ENCODE measurements at places on chromosomes 11 and 22.

GRCh38 chr11:82995754-82996398, 75.8 kb downstream of the RAB30 start:
- DNase-seq, result no peak

DNA sequence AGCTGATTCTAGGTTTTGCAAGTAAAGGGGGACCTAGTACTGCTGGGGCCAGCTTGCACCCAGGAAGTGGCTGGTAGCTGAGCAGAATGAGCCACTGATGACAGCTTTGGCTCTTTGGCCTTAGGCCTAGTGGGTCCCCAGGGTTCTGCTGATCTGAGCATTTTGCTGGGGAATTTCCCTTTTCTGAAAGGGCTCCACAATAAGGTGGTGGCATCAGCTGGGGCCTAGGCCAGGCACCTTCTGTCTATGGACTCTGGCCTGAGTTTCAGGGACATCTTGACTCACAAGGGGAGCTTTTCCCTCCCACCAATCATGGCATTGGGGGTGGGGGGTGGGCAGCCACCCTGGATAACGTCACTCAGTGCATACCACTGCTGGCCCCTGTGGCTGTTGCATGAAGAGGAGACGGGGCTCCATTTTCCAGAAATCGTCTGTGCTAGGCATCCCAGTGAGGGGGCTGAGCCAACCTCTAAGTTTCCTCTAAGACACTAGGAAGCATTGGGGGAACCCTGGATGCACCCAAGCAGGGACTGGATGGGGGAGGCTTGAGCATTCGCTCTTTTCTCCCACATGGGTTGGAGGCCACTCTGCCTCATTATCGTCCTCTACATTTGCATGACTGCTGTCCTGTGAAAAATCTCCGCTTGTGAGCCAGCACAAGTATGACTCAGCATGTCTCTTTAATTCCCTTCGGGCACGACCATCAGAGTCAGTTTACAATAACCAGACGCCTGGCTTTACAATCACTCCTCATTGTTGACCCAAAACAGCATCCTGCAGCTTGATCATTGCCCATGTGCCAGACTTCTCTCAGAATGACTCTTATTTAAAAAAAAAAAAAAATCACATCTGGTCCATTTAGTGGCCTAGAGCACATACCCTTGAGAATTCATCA, 145.0 kb upstream of the THY1 start:
- DNase-seq, result no peak

GRCh38 chr22:41620589-41621098, at the start of gene DESI1:
TSS of gene DESI1 (minus strand) at chr22:41621043. CDS start at chr22:41620839, 204 bp downstream.
- DNase-seq, result no peak

DNA sequence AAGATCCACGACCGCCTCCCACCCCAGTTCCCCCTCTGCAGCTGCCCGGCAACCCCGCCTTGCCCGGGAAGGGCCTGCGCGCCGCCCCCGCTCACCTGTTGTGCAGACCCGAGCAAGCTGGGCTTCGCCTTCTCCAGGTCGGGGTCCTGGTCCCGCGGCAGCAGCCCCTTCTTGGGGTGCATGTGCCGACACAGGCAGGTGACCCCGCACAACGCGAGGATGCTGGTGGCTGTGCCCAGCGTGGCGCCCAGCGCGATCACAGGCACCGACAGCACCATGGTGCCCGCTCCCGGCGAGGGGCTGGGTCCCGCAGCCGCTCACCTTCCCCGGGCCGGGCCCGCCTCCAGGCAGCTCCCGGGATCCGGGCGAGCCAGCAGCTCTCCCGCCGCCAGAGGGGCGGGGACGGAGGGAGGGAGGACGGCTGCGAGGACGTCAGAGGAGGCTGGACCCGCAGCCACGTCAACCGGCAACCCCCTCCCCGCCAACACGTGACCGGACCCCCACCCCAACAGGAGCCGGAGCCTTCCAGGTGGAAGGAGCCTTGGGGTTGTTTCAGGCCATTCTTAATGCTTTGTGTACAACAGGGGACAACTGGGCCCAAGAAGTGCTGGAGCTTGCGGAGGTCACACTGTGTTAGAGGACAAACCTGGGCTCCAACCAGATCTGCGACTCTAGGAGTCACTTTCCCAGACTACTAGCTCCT, at the start of gene SYT13:
Gene SYT13 (minus strand): TSS at position 412 of the 703 bp plus-strand sequence. CDS start 134 bp downstream, at position 278.
- DNase-seq, result no peak

DNA sequence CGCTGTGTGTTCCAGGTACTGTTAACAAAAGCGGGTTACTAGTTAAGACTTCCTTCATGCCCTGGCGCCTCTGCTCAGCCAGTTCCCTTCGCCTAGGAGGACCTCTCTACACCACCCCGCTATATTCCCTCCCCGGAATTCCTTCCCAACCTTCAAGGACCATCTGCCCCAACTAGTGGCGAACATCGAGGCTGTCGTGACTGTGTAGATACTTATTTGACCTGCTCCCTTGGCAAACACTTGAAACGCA, 450 bp upstream of the BCL2L13 start:
- DNase-seq, result no peak

DNA sequence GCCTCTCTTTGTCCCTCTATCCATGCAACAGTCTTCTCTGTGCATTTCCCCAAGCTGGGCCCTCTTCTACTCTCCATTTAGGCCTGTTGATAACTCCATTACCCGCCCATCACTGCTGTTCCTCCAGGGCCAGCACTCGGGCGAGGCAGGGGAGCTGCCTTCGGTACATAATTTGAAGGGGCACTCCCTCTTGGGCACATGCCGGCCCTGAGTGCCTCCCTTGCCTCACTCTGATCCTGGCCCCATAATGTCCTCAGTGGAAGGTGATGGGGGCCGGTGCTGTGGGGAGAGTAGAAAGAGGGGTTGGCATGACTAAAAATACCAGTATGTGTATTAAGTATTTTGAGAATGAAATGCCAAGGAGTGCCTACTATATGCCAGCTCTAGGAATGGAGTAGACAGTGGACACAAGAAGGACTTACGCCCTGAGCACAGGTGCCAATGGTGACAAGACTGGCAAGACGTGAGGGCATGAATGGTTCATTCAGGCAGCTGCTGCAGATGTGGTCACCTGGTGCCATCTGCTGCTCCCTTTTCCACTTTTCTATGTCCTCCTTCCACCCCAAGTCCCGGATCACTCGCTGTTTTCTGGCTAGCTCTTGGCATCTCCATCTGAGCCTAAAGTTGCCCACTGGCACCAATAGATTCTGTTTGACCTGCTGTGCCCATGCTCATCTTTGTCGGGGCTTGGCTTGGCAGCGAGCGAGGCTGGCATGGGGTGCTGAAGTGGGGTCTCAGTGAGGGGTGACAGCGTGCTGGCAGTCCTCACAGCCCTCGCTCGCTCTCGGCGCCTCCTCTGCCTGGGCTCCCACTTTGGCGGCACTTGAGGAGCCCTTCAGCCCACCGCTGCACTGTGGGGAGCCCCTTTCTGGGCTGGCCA, 22.6 kb downstream of the TMEM218 start:
- DNase-seq, result no peak

DNA sequence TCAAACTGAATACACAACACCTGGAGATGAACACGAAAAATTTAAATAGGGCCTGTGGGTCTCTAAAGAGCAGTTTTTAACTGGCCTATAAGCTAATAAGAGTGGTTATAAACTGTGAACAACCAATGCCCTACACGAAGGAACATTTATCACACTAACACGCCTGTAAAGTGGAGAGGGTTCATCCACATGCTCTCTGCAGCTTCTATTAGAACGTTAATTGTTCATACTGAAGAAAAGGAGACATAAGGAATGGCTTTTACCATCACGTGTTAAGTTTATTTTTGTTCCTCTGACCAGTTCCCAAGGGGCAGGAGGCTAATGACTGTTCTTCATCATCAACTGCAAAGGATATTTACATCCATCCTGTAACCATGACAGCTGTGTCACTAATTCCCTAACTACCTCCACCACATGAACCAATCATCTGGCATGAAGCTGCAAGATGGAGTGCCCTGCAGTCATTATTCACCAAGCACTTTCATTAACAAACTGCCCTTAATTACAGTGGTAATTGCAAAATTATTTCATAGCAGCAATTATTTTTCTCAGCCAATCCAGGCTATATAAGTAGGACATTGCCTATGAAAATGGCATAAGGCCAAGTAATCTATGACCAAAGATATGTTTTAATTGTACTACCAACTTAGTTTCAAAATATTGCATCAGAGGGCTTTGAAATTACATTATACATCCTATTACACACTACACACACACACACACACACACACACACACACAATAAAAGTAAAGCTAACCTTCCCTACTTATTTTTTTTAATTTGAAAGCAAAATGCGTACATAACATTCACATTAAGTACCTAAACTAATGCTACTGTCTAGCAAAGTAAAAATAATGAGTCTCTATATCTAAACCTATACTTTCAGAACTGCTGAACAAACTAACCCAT, 186.7 kb downstream of the CADM1 start:
- no peak for DNase-seq

DNA sequence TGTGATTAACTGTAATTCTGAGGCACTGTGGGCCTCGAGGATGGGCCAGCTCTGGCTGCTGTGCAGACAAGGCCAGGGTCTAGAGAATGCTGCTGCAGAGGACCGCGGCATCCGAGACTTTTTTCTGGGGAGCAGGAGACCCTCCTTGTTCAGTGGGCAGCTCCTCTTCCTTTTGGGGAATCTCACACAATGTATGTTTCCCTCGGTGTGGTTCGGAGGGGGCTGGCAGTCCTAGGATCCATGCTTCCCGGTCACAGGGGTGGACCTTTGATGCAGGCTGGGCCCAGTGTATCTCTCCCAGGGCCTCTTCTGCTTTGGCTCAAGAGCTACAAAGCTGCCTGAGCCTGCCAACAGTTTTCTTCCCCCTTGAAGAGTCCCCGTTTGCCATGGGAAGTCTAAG, 31.5 kb downstream of the MYEOV start:
- DNase-seq, result no peak

GRCh38 chr22:44878483-44879300, 126.3 kb downstream of the ARHGAP8 start:
- no peak for DNase-seq

- DNase-seq, result no peak
These were observed 52.5 kb downstream of the RPL27A start for GRCh38 chr11:8735094-8735493.

GRCh38 chr22:20823264-20823663, 35.3 kb downstream of the PI4KA start:
- DNase-seq, result no peak

GRCh38 chr22:23192133-23192532, 11.8 kb downstream of the BCR start:
- DNase-seq, result no peak

DNA sequence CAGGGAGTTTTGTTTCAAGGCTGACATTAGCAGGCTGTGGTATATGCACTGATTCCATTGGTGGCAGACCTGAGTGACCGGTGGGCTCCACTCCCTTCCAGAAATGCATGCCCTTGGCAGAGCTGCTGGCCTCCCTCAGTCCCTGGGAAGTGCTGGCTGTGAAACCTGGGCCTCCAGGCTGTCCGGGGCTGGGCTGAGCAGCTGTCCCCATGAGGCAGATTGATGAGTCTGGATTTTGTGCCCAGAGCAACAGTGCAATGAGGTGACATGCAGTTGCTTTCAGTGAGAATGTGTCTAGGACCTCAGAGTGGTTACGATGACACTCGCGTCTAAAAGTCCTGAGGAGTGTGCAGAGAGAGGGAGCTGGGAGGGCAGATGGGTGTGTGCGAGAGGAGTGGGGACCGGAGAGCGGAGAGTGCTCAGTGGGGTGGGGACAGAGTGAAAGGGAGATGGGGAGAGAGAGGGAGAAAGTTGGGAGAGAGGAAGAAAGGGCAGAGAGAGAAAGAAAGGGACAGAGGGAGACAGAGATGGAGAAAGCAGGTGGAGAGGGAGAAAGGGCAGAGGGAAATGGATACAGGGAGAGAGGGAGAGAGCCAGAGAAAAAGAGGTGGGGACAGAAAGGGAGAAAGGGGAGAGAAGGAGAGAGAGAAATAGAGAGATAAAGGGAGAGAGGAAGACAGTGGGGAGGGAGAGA, 978.3 kb downstream of the BRD1 start:
- DNase-seq, result no peak

- no peak for DNase-seq
These were observed 3.8 kb downstream of the CD81 start for GRCh38 chr11:2380807-2381350.

DNA sequence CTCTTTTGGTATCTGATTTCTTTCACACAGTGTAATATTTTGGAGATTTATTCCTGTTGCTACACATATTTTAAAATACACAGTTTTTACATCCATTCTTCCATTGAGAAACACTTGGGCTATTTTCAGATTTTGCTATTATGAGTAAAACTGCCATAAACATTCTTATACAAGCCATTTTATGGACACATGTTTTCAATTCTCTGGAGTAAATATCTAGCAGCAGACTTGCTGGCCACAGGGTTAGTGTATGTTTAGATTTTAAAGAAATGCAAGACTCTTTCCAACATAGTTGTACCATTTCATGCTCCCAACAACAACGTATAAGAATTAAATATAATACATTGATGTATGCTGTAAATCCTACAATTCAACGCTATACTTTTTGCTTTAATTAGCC, 360.8 kb upstream of the PITPNB start:
- DNase-seq, result no peak

DNA sequence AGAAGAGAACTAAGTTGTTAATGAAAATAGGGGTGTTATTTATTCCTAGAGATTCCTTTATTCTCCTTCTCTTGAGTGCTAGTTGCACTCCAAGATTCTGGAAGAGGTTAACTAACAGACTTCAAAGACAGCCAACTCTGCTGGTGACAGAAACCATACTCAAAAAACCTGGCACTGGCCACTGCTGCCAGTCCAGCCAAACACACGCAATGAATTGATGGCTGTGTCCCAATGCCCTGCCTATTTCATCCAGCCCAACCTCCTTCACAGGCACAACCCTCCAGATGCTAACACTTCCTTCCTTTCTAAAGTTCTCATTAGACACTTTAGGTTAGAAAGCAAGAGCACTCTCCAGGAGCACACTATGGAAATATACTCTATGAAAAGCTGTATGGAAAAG, 150.8 kb upstream of the C11orf58 start:
- DNase-seq, result no peak

GRCh38 chr11:43689167-43689566, 8.6 kb downstream of the HSD17B12 start:
- DNase-seq, result no peak

DNA sequence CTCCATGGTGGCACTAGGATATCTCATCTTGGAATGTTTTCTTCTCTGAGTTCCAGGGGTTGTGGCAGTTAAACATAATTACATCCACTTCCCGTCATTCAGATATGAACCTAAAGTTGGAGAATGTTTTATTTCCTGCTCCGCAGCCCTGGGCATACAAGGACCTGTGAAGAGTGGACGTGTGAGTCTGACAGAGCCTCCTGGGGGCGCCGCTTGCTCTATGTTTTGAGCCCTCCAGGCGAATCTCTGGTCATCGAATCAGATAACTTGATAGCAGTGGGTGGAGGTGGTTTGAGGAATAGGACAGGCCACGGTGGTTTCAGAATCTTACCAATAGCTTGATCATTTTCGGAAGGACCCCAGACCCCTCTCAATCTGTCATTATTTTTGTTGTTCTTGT, 174.2 kb downstream of the NTM start:
- DNase-seq, result no peak

DNA sequence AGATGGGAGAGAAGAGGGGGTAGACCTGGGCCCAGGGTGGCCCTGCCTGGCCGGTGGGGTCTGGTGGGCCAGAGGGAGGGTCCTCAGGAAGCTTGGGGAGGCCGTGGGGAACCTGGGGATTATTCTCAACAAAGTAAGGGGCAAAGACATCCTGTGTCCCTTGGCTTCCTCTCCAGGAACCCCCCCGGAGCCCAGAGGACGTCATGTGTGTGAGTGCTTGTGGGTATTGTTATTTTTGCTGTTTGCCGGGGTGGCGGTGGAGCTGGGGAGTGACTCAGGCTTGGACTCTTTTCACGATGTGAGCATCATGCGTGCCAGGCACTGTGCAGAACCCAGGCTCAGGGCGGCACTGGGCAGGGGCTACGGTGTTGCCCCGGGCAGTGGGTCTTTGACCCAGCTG, 982 bp upstream of the SHANK3 start:
- no peak for DNase-seq

- DNase-seq, result no peak
These were observed 21.7 kb downstream of the CAVIN3 start for GRCh38 chr11:6298605-6299004.

All from GM18507 (cell line).